SJSA1 (cell line): ENCODE measurements at places on chromosomes 1 and 21.

- DNase-seq, result no peak
Measured at GRCh38 chr1:184825571-184825970, 70.9 kb upstream of the EDEM3 start.

GRCh38 chr1:202255343-202255742 lies 61.7 kb downstream of the LGR6 start:
- DNase-seq, result peak; percentile 93

DNA sequence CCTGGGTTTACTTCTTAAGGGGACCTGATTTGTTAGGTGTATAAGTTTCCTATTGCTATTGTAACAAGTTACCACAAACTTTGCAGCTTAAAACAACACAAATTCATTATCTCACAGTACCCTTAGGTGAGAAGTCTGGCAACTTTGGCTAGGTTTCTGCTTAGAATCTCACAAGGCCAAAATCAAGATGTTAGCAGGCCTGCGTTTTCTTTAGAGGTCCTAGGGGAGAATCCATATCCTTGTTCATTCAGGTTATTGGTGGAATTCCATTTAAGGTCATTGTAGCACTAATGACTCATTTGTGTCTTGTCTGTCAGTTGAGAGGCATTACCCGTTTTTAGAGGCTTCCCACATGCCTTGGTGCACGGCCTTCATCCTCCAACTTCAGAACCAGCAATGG lies 8.2 kb upstream of the SH2D1B start:
- no peak for DNase-seq

DNA sequence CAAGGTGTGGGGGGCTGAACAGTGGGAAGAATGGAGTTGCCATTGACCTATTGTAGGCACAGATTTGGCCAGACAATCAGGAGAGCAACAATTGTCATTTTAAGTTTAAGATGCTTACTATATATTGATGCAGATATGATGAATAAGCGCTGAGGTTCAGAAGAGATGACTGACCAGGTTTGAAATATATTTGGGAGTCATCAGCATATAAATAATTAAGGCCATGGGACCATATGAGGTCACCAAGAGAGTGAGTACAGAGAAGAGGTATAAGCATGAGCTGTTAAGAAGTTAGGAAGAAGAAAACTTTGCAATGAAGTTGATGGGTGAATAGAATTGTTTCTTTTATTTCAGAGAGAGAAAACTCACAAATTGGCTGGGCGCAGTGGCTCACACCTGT lies 4.5 kb upstream of the GADD45A start:
- no peak for DNase-seq

GRCh38 chr1:186653312-186653711 lies 26.9 kb downstream of the PTGS2 start:
- no peak for DNase-seq

- no peak for DNase-seq
Measured at GRCh38 chr1:64679177-64679576, 65.7 kb upstream of the RAVER2 start.

GRCh38 chr1:230787471-230787870 lies 40.3 kb downstream of the CAPN9 start:
- DNase-seq, result peak; percentile 21

GRCh38 chr1:186155594-186155993 lies 219.5 kb downstream of the TPR start:
- peak; percentile 58 for DNase-seq

DNA sequence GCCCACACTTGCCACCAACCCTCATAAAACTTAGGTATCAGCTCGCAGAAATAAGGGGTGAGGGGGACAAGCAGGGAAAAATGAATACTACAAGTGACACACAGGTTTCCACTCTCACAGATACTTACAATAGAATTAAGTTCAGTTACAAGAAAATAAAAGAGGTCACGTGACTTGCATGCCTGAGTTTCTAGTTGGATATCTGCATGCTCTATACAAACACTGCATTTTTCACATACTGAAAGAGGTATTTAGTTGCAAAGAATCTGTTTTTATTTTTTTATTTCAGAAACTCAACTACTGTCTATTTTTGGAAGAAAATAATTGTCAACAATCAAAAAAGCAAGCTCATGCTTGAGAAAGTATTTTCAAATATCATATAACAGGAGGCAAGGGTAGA lies 43.5 kb downstream of the DPYD start:
- no peak for DNase-seq

DNA sequence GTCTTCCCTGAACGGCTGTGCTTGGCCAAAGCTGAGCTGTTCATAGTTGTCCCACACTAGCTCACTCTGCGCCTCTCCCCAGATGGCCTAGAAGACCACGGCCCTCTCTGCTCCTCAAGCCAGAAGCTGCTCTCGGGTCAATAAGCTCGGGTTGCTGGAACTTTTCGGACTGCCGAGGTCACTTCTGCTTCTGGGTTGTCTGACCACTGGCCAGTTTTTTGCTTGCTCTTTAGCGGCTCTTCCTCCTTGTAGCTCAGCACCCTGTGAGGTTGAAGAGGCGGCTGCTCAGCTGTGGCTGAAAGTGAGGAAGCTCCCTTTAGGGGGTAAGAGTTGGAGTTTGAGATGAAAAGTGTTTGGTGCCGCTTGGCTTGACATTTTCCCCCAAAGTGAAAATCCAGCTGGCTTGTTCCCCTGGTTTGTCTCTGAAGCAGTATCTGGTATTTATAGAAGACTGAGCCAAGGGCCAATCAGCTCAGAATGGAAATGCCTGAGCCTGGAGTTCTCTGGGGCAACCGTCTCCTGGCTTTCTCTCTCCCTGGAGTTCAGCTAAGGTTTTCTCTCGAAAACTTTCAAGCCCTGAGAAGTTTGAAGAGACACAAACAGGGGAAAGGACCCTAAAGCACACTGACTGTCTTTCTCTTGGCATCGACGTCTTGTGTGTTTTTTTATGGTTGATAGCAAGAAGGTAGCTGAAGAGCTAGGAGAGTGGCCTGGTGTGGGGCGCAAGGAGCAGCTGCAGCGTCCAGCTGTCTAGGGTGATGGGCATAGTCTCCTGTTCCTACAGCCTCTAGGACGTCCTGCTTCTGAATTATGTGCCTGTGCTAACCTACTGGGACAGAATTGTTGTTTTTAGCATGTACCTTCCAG lies 72.0 kb downstream of the SYT6 start:
- DNase-seq, result no peak

- DNase-seq, result no peak
Measured at GRCh38 chr1:15899266-15899665, 51.8 kb downstream of the SPEN start.

- no peak for DNase-seq
Measured at GRCh38 chr1:209265301-209265700, 318.2 kb upstream of the CAMK1G start.

- no peak for DNase-seq
Measured at GRCh38 chr1:182259968-182260367, 131.6 kb downstream of the GLUL start.

GRCh38 chr1:201941420-201942128 lies 4.8 kb downstream of the LMOD1 start:
- DNase-seq, result no peak

DNA sequence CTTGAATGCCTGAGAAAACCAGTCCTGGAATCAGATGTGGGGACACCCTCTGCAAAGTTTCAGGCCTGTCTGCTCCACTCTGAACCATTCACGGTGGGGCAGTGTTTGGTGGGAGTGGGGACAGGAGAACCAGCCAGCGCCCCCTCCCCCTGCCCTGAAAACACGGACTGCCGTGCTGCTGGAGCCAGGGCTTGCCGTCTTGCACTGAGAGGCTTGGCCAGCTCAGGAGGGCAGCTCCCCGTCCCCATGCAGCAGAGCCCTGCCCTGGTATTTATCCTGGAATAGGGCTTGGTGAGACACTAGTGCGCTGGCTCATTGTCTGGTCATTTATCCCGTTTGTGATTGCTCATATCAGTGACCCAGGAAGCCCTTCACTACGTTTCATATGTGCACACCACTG lies 3.9 kb downstream of the S100B start:
- DNase-seq, result no peak

DNA sequence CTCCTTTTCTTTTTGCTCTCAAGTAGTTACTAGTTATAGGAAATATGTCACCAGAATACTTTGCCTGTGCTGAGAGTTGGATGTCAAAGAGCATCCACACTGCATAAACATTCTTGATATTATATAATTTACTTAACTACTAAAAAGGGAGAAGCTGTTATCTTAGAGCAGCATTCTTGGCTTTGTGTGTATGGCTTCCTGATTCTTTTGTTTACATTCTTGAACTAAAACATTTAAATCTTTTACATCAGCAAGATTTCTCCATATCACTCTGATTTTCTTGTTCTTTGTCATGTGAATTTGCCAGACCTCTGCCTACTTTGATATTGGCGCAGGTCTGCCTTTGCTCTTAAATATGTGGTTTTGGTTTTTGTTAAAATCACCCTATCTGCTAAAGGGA lies 48.8 kb downstream of the SUCO start:
- peak; percentile 49 for DNase-seq

- peak; percentile 74 for DNase-seq
Measured at GRCh38 chr1:97906567-97907241, 14.1 kb downstream of the DPYD start.

- peak; percentile 20 for DNase-seq
Measured at GRCh38 chr1:31759298-31760023, 4.7 kb downstream of the ADGRB2 start.

DNA sequence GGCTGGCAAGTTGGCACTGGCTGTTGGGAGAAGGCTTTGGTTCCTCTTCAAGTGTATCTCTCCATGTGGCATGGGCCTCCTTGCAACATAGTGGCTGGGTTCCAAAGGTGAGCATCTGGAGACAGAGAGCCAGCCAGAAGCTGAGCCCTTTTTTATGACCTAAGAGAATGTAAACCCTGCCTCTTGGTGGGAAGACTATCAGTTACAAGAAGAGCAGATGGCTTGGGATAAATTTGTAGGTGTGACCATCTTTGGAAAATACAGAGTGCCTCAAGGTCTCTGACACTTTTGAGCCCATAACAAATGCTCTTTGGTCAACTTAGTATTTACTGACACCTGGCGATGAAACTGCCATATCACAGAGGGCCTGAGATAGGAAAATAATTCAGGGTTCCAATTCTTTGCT lies 31.4 kb upstream of the PRELP start:
- DNase-seq, result no peak

DNA sequence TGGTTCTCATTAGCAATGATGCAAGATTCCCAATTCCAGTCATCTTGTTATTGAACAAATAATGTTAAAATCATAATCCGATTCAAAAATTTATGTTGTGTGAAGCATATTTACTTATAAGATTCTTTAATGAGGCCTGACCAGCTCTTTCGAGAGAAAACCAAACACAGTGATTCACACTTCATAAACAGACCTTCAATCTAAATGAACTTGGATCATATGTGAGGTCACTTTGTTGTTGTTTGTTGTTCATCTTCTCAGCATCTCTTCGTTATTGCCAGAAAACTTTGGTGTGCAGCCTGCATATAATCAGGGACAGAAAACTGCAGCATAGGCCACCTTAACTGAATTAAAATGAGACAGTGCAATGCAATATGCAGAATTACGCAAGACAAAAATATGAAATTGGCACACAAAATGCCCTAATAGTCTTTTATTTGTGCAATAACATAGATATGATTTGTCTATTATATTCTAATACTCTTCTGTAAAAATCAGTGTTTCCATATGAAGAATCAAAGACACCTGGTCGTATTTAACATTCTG lies 30.1 kb downstream of the NCAM2 start:
- DNase-seq, result no peak

GRCh38 chr1:53511323-53511932 lies 52.2 kb downstream of the DMRTB1 start:
- DNase-seq, result no peak

DNA sequence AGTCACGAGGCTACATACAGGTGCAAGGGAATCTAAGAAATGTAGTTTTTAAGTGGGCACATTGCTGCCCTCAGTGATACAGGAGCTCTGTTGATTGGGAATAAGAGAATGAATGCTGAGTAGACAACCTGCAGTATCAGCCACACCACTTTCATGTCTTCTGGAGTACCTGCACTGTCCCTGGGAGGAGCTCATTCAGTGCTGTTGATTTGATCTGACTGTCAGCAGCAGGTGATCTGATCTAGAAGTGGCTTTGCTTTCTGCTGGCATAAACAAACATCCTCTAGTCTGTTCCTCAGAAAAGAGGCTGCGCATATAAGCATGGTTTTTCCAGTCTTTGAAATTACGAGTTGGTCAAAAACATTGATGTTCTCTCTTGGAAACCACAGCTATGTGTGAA lies 35.5 kb upstream of the LRRC52 start:
- DNase-seq, result no peak

DNA sequence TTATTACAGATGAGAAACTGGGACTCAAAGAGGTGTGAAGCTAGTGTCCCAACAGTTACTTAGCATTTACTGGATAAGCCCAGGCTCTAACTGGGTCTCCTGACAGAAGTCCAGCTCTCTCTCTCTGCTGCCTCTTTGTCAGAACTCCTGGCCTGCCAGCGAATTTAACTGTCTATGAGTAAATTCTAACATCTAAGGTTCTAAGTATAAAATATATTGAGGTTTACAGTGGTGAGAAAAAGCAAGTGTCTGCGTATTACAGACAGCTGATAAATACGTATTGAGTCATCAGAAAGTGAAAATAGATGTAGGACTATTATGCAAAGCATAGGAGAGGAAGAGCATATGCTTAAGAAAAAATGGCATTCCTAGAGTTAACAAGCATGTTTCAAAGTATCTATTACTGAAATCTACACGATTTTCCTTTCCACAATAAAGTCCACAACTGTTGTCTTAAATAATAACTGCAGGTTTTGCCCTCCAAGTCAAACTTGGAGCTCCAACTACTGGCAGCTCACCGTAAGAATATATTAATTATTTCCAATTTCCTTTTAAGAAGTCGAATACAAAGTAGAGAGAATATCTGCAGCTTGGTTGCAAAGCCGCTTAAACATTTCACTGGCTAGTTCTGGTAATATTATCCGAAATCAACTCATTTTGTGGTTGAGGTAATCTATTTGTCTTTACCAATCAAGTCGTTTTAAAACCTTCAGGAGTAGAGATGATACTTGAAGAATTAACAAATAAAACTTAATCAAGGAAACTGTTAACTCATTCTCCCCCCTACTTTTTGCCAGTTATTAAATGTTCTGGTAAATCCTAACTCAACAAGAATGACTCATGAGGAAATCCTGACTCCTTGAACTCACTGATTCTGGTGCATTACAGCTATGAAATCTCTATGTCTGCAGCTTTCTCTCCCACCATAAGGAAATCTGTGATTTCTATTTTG lies 1.4 kb upstream of the RGS2 start:
- DNase-seq, result peak; percentile 33

GRCh38 chr1:32772281-32773017 lies 44.7 kb downstream of the YARS1 start:
- no peak for DNase-seq

- DNase-seq, result no peak
Measured at GRCh38 chr1:115299266-115299665, 38.8 kb downstream of the NGF start.
